Ammon's horn (tissue), 1 donor: ENCODE measurements at places on chromosomes 7 and 10.

DNA sequence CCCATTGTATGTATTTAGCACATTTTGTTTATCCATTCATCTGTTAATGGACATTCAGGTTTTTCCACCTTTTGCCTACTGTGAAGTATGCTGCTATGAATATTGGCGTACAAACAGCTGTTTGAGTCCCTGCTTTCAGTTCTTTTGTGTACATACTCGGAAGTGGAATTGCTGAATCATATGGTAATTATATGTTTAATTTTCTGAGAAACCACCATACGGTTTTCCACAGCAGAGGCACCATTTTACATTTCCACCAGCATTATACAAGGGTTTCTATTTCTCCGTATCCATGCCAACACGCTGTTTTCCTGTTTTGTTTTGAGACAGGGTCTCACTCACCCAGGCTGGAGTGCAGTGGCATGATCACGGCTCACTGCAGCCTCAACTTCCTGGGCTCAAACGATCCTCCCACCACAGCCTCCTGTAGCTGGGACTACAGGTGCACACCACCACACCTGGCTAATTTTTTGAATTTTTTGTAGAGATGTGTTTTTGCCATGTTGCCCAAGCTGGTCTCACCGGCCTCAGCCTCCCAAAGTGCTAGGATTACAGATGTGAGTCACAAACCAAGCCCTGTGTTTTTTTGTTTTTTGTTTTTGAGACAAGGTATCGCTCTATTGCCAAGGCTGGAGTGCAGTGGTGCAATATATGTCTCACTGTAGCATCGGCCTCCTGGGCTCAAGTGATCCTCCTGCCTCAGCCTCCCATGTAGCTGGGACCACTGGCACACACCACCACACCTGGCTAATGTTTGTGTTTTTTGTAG, 22.1 kb upstream of the FBXW4 start:
- DNase-seq = no peak

DNA sequence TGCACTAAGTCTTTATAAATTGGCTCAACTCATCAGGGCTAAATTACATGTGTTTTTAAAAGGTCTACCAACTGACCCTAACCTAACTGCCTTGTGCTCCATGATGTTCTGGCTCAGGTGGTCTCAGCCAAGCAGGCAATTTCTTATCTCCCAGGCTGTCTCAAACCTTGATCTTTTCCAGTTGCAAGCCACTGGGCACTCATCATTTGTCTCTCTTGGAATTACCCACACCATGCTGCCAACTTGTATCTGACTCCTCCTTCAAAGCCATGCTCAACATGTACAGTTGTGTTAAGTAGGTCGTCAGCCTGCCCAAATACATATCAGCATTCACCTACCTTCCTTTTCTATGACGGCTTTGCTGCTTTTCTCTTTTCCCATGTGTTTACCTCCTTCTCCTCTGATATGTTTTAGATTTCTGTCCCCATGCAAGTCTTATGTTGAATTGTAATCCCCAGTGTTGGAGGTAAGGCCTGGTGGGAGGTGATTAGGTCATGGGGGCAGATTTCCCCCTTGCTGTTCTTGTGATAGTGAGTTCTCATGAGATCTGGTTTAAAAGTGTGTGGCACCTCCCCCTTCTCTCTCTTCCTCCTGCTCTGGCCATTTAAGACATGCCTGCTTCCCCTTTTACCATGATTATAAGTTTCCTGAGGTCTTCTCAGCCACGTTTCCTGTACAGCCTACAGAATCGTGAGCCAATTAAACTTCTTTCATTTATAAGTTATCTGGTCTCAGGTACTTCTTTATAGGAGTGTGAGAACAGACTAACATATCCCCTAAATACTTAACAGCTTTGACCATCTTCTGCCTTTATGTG, 130.0 kb downstream of the ELAPOR2 start:
- DNase-seq = no peak

GRCh38 chr10:72379062-72379461, 24.3 kb upstream of the DNAJB12 start:
- no peak for DNase-seq

DNA sequence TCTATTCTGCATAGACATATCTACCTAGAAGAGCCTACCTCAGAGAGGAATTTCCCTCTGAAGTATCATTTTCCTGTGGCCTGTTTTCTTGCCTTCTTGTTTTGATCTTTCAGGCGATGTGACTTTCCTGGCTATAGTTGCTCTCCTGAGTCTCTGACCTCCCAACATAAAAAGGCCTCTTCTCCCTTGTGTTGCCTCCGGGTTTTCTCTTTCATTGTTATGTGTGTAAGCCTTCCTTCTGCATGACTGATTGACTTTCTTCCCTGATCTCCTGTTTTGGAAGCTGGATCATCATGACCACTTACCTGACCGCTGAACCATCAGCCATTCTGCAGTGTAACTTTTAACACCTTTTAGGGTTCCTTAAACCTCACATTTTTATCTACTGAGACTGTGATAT, 441.5 kb upstream of the ETV1 start:
- DNase-seq = no peak

DNA sequence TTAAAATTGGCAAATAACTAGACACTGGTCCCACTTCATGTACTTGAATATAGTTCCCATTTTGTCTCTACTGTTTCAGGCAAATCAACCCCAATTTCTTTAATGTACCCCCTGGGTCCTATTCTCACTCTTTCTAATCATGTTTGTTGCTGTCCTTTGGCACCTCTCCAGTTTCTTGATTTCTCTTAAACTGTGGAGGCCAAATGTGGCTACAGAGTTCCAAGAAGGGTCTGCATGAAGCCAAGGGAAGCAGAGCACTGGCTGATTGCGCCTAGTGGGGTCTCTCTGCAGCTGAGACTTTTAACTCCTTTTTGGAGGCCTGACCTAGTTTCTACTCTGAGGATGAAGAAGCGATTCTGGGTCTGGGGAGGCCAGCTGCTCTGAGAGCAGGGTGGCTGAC, 6.7 kb upstream of the ADAM12 start:
- no peak for DNase-seq

DNA sequence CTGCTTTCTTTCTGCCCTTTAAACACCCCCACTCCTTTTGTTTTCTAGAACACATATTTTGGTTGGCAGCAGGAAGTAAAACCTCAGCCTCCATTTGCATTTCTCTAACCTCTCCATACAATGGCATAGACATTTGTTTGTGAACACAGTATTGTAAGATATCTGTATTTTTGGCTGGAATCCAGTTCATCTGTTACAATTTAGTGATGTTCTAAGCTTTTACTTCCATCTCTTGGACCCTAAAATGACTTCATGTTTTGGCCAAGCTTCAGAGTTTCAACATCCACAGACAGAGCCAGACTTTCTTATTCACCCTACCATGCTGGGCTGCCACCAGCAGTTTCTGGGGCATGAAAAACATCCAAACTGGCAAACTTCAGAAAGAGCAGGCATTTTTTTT, 21.1 kb upstream of the AUTS2 start:
- DNase-seq = peak; percentile 53

GRCh38 chr7:159147687-159148086, 3.0 kb upstream of the VIPR2 start:
- no peak for DNase-seq

GRCh38 chr7:142720986-142721385, 28.3 kb upstream of the PRSS1 start:
- no peak for DNase-seq

- DNase-seq = no peak
Observed at GRCh38 chr10:61397175-61397986, 55.8 kb downstream of the TMEM26 start.

GRCh38 chr10:63670291-63670898, 149.2 kb downstream of the REEP3 start:
- DNase-seq = peak; percentile 33

DNA sequence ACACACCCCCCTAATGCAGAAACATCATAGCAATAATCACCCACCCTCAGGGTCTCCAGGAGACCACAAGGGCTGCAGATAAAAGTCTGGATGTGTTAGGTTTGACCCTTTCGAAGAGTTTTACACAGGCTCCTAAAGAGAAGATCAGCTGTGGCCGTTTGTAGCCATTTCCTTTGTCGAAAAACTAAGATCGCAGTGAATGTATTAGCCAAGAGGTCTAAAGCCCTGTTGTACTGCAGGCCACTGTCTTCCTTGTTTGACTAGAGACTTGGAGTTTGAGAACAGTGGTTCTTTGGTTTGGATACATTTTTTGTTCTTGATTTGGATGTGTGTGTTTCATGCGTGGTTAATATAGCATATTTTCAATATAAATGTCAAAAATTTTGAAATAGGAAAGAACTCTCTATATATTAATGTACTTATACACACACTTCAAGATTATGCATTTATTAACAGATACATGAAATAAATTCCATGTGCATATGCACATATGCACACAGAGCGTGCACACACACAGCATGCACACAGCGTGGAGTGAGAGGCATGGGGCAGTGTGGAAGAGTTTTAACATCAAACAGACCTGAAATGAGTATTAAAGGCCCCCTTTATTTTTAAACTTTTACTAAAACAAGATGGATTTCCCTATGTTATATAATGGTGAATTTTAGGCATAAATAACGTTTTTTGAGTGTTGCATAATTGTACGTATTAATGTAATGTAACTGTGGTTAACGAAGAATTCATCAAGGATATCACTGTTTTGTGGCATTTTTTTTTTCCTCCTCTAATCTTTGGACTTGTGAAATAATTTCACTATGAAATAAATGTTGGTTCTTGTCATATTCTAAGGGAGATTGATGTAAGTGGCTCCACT, 2.2 kb downstream of the IKZF1 start:
- DNase-seq = no peak

DNA sequence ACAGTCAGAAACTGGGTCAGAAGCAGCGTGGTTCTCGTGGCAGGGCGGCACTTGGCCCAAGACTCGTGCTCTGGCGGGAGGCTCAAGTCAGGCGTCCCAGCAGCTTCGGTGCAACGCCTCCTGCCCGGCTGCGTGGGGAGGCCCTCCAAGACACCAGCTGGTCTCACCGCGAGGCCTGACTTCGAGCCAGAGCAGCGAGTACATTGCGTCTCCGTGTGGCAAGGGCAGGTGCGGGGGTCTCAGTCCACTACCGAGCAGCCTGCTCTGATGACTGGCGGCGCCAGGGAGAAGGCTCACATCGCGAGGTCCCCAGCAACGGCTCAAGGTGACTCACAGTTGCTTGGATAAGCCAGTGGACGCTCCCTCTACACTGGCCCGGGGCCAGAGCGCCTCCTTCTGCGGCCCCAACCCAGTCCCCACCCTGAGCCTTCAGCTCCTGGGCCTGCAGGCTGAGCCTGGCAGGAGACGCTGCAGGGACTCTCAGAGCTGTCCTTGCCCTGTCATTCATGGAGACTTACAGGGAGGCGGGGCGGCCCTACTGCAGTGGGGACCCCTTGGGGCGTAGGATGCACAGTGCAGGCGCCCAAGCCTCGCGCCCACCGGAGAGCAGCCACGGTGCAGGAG, 41.9 kb upstream of the PRKAR1B start:
- DNase-seq = peak; percentile 56

GRCh38 chr10:6951732-6952131, 371.7 kb upstream of the PRKCQ start:
- no peak for DNase-seq

- peak; percentile 46 for DNase-seq
Observed at GRCh38 chr7:15508258-15508657, 53.6 kb downstream of the AGMO start.

- no peak for DNase-seq
Observed at GRCh38 chr7:47506382-47507339, 75.2 kb downstream of the TNS3 start.

- DNase-seq = no peak
Observed at GRCh38 chr10:33947544-33947943, 613.1 kb upstream of the NRP1 start.

- DNase-seq = no peak
Observed at GRCh38 chr10:70977625-70978024, 89.3 kb upstream of the PCBD1 start.

- DNase-seq = peak; percentile 39
Observed at GRCh38 chr10:78307576-78307975, 273.9 kb downstream of the RPS24 start.

- DNase-seq = no peak
Observed at GRCh38 chr7:76272851-76273497, 29.5 kb upstream of the HSPB1 start.

GRCh38 chr7:132757783-132758182, 181.5 kb upstream of the PLXNA4 start:
- DNase-seq = no peak

GRCh38 chr10:42887734-42888503, 105.3 kb downstream of the BMS1 start:
- DNase-seq = no peak

GRCh38 chr7:75042286-75042685, 31.3 kb downstream of the RCC1L start:
- DNase-seq = no peak

DNA sequence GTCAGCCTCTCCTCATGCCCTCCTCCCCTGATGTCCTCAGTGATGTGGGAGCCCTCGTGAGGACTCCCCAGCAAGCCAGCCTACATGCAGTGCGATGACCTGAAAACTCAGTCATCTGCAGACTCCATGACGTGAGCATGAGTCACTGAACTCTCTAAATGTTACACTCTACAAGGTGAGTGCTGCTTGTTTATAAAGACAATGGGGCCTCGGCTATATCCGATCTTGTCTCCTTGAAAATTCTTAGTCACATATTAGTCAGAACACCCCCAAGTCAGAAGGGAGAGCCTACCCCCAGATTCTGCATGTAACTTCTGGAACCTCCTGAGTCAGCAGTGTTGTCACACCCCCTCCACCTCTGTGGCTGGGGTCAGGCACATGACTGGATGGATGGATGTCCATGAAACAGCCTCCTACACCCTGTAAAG, 673.8 kb downstream of the INHBA start:
- no peak for DNase-seq

DNA sequence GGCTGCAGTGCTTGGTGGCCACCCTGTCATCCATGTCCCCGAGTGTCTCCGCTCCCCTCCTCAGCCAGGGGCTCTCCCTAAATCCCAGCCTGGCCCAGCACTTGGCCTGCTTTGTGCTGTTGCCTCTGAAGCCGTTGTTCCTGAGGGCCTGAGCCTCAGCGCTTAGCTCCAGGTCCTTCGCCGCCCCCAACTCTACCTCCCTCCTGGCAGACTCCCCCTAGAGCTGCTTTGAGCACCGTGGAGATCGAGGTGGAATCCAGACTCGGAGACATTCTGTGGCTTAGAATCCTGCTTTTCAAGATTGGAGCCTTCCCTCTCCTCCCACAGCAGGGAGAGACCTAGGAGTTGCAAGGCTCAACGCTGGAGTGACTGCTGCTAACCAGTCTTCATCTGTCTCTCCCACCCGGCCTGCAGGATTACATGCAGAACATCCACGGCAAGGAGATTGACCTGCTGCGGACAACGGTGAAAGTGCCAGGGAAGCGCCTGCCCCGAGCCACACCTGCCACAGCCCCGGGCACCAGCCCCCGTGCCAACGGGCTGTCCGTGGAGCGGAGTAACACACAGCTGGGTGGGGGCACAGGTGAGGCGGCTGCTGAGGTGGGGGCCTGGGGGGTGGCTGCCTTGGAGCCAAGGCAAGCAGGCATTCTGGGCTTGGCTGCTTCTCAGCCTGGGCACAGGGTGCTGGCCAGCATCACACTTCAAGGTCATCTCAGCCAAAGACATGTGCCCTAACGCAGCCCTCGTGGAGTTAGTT, 33.3 kb downstream of the GBX1 start:
- DNase-seq = no peak
